ENCODE measurements at places on chromosomes 4 and X. TPM values are rescaled to one million over a fixed set of nuclear protein-coding genes. Genes with fewer than 3 reads are reported as not detected.

The CXorf49 gene
- polyA plus RNA-seq = not detected

- DNase-seq = no peak
Observed at GRCh38 chrX:23811108-23811651, 28.2 kb downstream of the SAT1 start.

DNA sequence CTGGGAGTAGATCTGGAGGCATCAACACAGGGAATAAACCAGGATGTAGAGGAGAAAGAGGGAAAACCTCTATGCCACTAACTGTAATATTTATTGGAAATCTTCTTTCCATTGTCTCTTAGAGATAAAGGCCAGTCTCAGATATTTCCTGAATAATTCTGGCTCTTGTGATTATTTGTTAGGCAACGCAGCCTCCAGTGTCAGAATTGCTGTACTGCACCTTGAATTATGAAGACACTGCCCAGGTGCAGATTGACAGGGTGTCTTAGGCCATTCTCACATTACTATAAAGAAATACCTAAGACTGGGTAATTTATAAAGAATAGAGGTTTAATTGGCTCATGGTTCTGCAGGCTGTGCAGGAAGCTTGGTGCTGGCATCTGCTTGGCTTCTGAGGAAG is 100.7 kb upstream of the ZDHHC15 start:
- no peak for DNase-seq

DNA sequence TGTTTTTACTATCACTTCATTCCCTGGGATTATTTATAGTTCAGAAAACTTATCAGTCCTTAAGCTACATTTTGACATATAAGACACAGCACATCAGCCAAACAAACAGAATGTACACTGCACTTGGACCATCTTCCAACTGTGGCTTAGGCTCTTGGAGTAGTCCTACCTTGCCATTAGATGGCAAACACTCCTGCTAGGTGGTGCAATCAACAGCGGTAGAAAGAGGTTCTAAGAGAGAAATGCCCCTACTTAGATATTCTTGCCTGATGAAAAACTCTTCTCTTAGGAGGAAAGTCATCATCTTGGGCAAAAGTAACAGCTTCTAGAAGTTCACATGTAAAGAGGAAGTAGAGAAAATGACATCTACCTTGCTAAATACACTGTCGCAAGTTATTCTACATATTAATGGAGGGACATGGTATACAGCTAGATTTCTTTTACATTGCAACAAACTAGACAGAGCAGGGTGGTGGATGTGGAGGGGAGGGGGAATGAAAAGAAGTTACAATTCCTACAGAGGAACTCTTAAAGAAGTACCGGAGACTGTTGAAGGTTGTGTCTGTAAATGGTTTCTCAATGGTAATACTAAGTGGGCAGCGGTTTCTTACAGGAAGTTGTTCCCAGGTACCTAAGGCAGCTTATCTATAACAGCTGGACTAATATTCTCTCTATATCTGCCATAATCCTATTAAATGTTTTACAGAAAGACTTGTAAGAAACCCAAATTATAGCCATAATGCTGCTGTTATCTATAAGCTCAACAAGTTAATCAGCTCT is 8.1 kb upstream of the STPG2 start:
- DNase-seq = no peak

- DNase-seq = no peak
Observed at GRCh38 chr4:29153642-29154041, 1566.5 kb upstream of the PCDH7 start.

GRCh38 chrX:150499240-150499639 is 69.2 kb upstream of the MTM1 start:
- no peak for DNase-seq

GRCh38 chrX:81202943-81203342 is 1.0 kb downstream of the SH3BGRL start:
- DNase-seq = no peak

DNA sequence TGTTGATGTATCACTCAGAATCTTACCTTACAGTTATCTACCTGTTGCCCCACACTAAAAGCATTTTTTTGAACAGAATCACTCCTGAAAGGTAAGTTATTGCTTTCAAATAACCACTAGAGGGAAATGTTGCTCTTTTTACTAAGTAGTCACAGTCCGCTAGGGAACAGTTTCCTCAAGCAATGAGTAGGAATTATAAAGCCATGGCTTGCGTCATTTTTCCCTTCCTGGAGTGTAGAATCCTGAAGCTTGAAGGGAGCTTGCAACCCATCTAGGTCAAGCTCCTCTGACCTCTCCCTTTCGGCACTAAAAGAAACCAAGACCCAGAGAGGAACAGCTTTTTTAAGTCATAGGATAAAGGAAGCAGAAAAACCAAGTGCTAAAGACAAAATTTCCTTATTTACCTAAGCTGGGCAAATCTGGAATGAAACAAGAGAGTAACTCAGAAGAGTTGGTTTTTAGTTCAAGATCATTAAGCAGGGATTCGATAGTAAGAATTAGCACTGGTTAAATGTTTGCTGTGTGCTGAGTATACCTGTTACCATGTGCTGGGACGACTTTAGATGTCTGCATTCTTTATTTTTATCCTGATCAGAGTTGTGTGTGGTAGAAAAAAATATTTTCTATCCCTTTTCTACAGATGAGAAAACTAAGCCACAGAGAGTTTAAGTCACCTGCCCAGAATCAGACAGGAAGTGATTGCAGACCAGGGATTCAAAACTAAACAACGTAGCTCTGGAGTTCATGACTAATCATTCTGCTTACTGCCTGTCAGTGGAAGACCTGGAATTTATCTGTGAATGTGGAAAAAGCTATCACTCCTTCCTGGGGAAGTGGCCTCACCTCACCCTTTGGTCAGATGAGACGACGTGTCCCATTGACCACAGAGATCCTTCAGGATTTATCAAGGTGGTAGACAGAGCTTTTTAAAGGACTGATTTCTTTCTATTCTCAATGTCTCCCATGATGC is 631.5 kb downstream of the RAB28 start:
- DNase-seq = peak; percentile 49

DNA sequence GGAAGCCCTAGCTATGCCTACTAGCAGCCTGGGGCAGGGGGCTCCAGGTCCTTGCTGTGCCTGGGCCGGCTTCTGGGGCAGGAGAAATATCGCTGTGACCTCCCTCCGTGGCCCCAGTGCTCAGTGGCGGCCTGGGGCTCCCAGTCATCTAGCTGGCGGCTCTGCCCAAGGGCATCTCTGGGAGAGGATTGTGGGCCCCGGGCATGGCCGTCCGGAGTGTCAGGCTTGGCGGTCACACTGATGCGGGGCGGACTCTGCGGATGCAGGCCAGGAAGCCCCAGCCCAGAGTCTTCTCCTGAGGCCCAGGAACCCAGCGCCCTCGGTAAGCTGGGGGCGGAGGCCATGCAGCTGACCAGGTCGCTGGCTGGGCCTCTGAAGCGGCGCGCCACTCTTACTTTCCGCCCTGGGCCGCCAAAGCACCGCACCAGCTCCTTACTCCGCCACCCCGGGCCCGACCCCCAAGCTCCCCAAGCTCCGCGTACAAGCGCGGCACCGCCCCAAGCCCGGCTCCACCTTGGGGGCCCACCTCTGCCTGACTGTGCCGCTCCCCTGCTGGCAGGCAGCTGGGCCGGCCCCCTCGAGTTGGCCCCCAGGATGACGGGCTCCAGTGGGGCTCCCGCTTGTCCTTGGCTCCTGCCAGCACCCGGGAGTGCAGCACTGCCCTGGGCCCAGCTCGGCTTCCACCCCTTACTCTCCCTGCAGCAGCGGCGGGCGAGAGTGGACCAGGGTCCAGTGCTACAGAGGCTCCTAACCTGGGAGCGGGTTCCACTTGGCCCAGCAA is 720.0 kb downstream of the PCDH18 start:
- no peak for DNase-seq

DNA sequence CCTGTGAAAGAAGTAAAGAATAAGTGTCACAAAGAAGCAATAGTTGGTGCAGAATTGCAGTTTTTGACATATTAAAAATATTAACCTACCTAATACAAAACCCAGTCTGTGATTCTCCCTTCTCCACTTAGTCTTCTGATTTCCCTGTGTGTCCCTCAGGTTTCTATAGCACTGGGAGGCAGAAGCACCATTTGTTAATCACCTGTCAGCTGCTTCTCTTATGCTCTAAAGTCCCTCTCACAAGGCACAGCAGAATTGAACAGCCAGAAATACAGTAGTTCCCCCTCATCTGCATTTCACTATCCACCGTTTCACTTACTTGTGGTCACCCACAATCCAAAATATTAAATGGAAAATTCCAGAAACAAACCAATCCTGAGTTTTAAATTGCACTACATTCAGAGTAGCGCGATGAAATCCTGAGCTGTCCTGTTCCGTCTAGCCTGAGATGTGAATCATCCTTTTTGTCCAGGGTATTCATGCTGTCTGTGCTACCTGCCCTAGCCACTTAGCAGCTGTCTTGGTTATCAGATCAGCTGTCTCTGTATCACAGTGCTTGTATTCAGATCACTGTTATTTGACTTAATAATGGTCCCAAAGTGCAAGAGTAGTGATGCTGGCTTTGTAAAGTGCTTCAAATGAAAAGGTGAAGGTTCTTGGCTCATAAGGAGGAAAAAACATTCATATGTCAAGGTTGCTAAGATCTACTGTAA is 984.1 kb upstream of the GRID2 start:
- no peak for DNase-seq

GRCh38 chr4:63894161-63894560 is 515.1 kb downstream of the TECRL start:
- no peak for DNase-seq

DNA sequence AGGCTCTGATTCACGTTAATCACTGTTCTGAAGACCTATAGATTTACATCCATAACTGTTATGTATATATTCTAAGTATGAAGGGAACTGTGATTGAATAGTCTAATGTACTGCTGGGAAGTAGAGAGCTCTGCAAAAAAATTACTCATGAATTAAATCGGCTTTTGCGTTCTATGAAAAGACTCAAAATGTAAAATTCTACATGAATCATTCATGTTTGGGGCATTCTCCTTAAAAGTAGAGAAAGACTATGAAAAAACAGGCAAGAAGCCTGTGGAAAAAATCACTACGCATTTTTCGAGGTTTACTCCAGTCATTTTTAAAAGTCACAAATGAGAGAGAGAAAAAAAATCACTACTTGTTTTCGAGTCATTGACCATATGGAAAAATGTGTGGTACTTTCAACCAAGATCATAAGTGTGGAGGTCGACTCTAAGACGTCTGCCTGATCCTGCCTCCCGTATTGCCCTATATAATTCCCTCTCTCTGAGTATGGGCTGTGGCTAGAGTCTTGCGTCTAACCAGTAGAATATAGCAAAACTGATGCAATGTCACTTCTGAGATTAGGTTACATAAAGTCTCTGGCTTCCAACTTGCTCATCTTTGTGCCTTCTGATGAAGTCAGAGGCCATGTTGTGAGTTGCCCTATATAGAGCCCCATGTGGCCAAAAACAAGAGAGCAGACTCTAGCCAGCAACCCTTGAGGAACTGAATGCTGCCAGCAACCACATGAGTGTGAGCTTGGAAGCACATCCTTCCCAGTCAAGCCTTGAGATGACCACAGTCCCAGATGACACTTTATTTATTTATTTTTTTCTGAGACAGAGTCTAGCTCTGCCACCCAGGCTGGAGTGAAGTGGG is 32.1 kb upstream of the VEGFD start:
- no peak for DNase-seq

- no peak for DNase-seq
Observed at GRCh38 chrX:103101299-103102042, 8.5 kb upstream of the NXF3 start.
